ENCODE measurements at places on chromosomes 5 and 9. TPM values are rescaled to one million over a fixed set of nuclear protein-coding genes. Genes with fewer than 3 reads are reported as not detected.

The GFRA3 gene
- total RNA-seq = 1.4 TPM

The PCDH1 gene
- total RNA-seq = 21.0 TPM

The MRPL22 gene
- total RNA-seq = 74.7 TPM

The TAF7 gene
- 101 TPM for total RNA-seq

The OMD gene
- total RNA-seq = 3.2 TPM

The C9orf153 gene
- not detected for total RNA-seq

The PRR7 gene
- total RNA-seq = 1.4 TPM

The KIF20A gene
- 0.84 TPM for total RNA-seq

Measured in Right ventricle myocardium inferior (tissue), 1 donor.